Liver (tissue), 10 donors: ENCODE measurements at places on chromosomes 6 and 20. TPM values are rescaled to one million over a fixed set of nuclear protein-coding genes. Genes with fewer than 3 reads are reported as not detected.

PRR18 gene
- polyA plus RNA-seq, result 0.98 TPM

OPRM1 gene
- not detected for polyA plus RNA-seq

MROH8 gene
- 2.0 TPM for polyA plus RNA-seq

MGME1 gene
- polyA plus RNA-seq, result 4.2 TPM

HLA-A gene
- 321 TPM for polyA plus RNA-seq

DNA sequence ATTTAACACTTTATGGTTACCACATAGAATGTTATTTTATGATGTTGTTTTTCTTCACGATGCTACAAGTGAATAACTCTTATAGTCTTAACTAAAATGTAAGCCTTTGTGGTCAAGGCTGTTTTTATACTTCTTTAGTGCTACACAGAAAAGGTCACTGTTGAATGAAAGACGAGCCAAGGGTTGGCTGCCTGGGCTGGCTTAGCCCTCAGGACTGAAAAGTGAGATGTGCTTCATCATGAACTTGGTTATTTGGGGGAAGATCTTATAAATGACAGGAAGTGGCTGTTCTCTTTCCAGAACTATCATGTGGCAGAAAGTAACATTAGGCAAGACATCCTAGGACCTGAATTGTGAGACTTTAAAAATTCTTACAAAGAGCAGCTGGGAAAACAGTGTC lies 404.0 kb downstream of the BTBD3 start:
- no peak overlapping the region for H3K4me3 ChIP-seq
- H3K27ac ChIP-seq, result no peak overlapping the region
- DNase-seq, result no peak

GRCh38 chr6:105733556-105734162 lies 330.8 kb upstream of the PREP start:
- no peak overlapping the region for H3K4me3 ChIP-seq
- no peaks in the 10 kb centered on the region for H3K4me1 ChIP-seq
- H3K36me3 ChIP-seq, result no peaks in the 10 kb centered on the region
- no peak for DNase-seq

DNA sequence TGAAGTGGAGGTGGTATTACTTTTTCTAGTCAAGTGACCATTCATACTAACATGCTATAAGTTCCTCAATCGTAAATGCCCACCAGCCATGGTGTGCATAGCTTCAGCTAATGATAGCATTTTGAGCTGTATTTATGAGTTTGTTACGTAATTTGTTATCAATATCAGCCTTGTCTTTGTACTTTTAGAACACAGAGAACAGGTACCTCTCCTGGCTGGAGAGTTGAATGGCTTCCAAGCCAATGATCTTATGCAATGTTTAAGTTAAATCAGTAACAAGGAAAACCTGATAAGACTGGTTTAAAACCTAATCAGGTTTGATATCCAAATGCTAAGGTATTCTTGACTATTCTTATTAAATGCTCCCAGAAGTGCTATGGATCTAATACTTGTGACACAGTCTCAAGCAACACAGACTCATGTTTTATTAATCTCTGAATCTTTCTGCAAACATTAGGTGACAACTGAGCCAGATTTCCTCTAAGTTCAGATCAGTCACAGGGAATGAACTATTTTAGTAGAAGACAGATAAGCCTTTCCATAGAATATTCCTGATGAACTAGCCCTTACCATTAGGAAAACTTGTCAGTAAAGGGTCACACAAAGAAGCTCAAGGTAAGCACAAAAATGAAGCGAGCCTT lies 154.8 kb downstream of the PTPRK start:
- H3K36me3 ChIP-seq, result no peaks in the 10 kb centered on the region
- H3K27ac ChIP-seq, result peak overlapping the region; percentile 34
- H3K4me3 ChIP-seq, result no peak overlapping the region
- no peak for DNase-seq
- peaks cover 14% of the 10 kb centered on the region for H3K4me1 ChIP-seq

DNA sequence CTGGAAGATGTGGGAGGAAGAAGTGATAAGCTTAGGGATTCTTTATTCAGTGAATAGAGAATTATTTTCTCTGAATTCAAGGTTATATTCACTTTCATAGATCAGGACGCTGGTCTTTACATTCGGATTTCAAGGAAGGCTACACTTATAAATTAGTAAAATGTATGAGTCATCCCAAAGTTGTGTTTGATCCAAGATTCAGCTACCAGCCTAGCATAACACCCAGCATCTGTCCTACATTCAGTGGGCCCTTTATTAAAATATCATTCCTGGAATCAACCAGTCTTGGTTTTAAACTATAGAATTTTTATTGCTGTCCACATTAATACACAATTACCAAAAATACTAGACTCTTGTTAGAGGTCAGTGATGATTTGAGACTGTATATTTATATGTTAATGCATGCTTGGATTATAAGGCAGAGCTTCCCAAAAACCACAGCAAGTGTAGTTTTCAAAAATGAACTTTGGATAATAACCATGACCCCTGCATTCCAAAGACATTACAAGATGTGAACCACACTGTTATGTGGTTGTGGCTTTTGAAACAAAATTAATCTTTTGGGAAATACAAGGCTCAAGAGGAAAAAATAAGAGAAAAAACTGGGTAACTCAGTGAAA lies 210.7 kb upstream of the CNR1 start:
- H3K4me3 ChIP-seq, result no peak overlapping the region
- DNase-seq, result no peak
- no peak overlapping the region for H3K27ac ChIP-seq
- H3K4me1 ChIP-seq, result peaks cover 2% of the 10 kb centered on the region
- no peaks in the 10 kb centered on the region for H3K36me3 ChIP-seq

DNA sequence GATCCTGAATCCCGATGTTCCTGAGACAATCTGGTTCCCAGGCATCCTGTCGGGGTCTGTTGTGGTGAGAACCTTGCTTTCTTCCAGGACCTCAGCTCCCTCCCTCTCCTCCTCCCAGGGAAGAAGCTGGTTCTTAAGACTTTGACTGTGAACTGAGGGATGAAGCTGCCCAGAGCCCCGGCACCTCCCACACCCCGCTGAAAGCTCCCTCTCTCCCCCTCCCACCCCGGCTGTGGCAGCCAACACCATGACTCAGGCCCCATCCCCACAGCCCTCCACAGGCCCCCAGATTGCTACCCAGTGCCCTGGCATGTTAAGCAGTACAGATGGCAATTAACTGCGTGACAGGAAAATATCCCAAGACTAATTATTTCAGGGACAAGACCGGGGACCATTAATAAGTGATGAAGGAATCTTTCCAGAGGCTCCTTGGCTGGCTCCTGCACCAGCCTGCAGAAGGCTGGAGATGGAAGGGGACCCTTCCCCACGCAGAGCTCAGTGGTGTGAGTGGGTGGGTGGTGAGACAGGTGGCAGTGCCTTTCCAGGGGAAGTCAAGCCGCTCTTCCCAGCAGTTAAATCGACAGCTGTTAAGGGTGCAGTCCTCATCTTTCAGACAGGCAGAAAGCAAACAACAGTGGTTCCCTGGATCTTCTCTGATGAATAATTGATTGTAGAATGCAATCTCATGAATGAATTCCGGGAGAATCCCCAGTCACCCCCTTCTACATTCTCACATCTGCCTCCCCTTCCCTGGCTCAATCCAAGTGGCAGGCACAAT lies 237.9 kb downstream of the LRFN2 start:
- H3K27me3 ChIP-seq, result no peaks in the 10 kb centered on the region
- no peak overlapping the region for H3K4me3 ChIP-seq
- H3K4me1 ChIP-seq, result no peaks in the 10 kb centered on the region
- H3K27ac ChIP-seq, result no peak overlapping the region
- peak; percentile 21 for DNase-seq

DNA sequence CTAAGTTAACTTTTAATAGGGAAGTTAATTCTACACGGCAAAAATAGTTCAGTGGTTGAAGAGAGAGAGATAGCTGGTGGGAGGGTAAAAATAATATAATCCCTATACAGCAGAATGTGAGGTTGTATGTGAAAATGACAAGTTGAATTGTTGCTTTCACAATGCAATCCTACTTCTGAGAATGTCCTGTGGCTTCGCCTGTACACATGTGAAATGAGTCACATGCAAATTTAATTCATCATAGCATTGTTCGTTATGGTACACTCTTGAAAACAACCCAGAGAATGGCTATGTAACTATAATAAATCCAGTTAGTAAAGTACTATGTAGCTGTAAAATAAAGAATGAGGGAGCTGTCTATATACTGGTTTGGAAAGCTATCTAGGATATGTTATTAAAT lies 46.0 kb upstream of the HINT3 start:
- no peak for DNase-seq
- H3K4me3 ChIP-seq, result no peak overlapping the region
- H3K36me3 ChIP-seq, result peaks cover 17% of the 10 kb centered on the region
- H3K27ac ChIP-seq, result no peak overlapping the region
- H3K4me1 ChIP-seq, result peaks cover 5% of the 10 kb centered on the region
- no peaks in the 10 kb centered on the region for H3K27me3 ChIP-seq

DNA sequence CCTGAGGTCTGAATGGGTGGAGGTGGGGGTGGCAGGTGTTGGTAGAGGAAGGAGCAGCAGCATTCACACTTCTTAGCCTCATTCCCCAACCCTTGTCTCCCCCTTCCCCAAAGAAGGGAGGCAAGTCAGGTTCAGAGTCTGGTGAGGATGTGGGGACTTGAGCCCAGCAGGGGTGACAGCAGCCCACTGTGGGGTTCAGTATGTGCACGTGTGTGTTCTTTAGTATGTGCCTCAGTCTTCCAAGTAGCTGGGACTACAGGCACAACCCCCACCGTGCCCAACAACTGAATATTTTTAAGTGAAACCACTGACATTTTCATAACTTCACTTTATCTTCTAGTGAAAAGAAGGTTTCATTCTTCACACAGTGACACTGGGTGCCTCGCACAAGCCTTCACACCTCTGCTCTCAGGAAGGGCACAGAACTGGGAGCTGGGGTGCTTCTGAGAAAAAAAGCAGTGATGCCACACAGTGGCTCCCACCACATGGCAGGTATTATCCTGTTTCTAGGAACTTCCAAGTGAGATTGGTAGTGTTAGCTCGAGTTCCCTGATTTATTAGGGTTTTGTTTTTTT lies 33.4 kb upstream of the PRELID3B start:
- H3K4me1 ChIP-seq, result no peaks in the 10 kb centered on the region
- no peak for DNase-seq
- no peak overlapping the region for H3K4me3 ChIP-seq
- H3K27me3 ChIP-seq, result peaks cover 4% of the 10 kb centered on the region
- no peak overlapping the region for H3K27ac ChIP-seq

- peak; percentile 71 for DNase-seq
- H3K27ac ChIP-seq, result no peak overlapping the region
- H3K36me3 ChIP-seq, result no peaks in the 10 kb centered on the region
- peaks cover 9% of the 10 kb centered on the region for H3K4me1 ChIP-seq
- no peaks in the 10 kb centered on the region for H3K27me3 ChIP-seq
Measured at GRCh38 chr6:112029045-112029822, 24.7 kb upstream of the CCN6 start.

GRCh38 chr6:142975365-142975764 lies 30.4 kb upstream of the HIVEP2 start:
- H3K4me3 ChIP-seq, result no peak overlapping the region
- H3K27me3 ChIP-seq, result no peaks in the 10 kb centered on the region
- no peak for DNase-seq
- no peaks in the 10 kb centered on the region for H3K36me3 ChIP-seq
- H3K4me1 ChIP-seq, result no peaks in the 10 kb centered on the region
- H3K27ac ChIP-seq, result no peak overlapping the region

GRCh38 chr20:57482148-57482547 lies 42.8 kb downstream of the CTCFL start:
- H3K27me3 ChIP-seq, result no peaks in the 10 kb centered on the region
- H3K4me3 ChIP-seq, result no peak overlapping the region
- no peaks in the 10 kb centered on the region for H3K36me3 ChIP-seq
- DNase-seq, result no peak
- no peak overlapping the region for H3K27ac ChIP-seq
- H3K4me1 ChIP-seq, result no peaks in the 10 kb centered on the region

- H3K36me3 ChIP-seq, result no peaks in the 10 kb centered on the region
- peaks cover 2% of the 10 kb centered on the region for H3K27me3 ChIP-seq
- H3K27ac ChIP-seq, result no peak overlapping the region
- H3K4me3 ChIP-seq, result no peak overlapping the region
- no peak for DNase-seq
Measured at GRCh38 chr20:42474646-42475045, 715.1 kb downstream of the PTPRT start.

- no peaks in the 10 kb centered on the region for H3K4me1 ChIP-seq
- H3K27ac ChIP-seq, result no peak overlapping the region
- H3K27me3 ChIP-seq, result no peaks in the 10 kb centered on the region
- no peaks in the 10 kb centered on the region for H3K36me3 ChIP-seq
- no peak overlapping the region for H3K4me3 ChIP-seq
Measured at GRCh38 chr20:37552415-37552814, 24.7 kb upstream of the BLCAP start.
